ENCODE measurements at places on chromosomes 6 and 20.
A peak's percentile ranks its signal among the peaks of the same experiment; 100 is the strongest.

- DNase-seq: no peak
These were observed 79.4 kb upstream of the SLC4A11 start for GRCh38 chr20:3318226-3318884.

GRCh38 chr6:144266091-144266649 is 19.0 kb upstream of the UTRN start:
- DNase-seq: peak; percentile 71

- peak; percentile 44 for DNase-seq
These were observed 102.4 kb upstream of the HIVEP1 start for GRCh38 chr6:11909696-11910132.

DNA sequence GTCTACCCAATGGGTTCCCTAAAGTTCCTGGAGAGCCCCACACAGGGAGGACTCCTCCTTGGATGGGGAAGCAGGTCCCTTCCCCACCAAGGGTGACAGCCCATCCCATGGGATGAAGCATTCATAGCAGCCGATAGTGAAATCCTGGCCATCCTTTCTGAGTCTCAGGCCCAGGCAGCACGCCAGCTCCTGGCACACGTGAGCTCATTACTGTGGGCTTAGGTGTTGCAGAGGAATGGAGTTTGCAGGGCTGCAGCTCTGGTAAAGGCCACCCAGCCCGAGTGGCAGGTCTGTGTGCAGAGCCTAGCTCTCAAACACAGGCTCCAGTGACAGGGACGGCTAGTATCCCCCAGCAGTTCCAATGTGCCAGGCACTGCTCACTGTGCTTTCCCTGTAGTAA is 31.0 kb downstream of the SIRPA start:
- DNase-seq: no peak

DNA sequence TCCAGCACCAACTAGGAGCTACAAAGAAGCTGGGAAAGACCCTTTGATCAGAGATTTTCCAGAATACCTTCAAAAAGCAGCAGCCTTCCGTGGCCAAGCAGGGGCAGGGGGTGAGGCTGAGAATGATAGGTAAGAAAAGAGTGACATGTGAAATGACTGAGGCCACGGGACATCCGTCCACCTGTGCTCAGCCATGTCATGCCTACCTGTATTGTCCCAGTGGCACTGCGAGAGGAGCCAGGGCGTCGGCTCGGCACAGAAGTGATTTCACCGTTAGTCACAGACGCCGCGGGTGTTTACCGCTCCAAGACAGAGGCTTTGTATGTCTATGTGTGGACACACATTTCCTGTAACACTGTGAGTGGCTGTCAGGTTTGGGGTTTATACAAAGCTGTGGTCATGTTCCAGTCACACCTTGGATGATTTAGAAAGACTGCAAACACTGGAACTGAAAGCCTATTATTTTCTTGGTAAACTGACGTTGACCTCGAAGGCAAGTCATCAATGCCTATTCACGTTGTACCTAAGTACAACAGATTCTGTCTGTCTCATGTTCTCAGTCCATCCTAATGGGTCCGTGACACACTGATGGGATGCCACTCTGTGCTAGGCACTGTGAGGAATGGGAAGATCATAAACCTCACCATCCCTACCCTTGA is 32.1 kb upstream of the JAG1 start:
- no peak for DNase-seq

DNA sequence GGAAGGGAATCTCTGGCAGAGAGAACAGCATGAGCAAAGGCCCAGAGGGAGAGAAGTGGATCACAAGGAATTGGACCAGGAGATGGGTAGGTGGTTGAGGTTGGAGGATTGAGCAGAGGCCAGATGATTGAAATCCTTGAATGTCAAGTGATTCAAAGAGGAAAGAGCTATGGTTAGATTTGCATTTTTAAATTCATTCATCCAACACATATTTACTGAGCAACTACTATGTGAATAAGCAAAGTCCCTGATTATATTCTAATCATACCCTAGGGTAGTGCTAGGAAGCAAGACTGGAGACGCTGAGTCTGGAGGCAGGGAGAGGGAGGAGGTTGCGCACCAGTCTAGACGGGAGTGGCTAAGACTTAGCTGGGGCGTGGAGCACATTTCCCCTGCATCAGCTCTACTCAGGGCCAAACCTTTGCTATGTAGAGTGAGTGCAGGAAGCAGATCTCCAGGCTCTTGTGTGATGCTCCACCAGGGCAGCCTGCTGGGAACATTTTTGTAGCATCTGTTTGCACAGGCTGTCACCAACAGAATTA is 40.2 kb downstream of the EYA2 start:
- no peak for DNase-seq

GRCh38 chr6:108027594-108027993 is 46.9 kb downstream of the OSTM1 start:
- no peak for DNase-seq

GRCh38 chr6:161272635-161273273 is 1.1 kb downstream of the AGPAT4 start:
- peak; percentile 15 for DNase-seq

- no peak for DNase-seq
These were observed 84.8 kb downstream of the FOXF2 start for GRCh38 chr6:1474205-1474604.

DNA sequence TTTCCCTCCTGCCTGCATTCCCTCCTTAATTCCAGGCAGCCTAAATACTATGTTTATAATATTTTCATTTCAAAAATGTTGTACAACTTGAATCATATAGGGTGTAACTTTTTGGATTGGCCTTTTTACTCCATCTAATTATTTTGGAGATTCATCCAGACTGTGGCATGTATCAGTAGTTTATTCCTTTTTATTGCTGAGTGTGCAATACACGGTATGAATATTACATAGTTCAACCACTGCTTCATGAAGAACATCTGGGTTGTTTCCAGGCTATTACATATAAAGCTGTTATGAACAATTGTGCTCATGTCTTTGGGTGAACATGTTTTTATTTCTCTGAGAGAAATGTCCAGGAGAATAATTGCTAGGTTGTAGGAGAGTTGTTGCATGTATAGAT is 253.5 kb upstream of the SLC35B3 start:
- no peak for DNase-seq

- peak; percentile 71 for DNase-seq
These were observed 74.2 kb downstream of the CD164 start for GRCh38 chr6:109308018-109308492.

DNA sequence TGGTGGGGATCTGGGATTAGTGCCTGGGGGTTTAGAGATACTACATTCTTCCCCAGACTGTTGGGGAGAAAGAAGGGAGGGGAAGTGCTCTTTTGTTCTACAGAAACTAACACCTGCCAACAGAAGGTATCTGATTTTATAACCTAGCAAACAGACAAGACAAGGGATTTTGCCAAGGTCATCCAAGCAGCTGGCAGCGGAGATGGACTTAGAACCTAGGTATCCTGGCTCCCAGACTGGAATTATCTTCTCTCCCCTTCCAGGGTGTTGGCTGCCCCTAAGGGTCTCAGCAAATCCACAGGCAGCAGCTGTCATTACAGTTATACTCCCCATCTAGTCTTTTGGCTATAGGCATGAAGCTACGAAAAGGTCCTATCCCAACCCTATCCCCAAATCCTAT is 8.4 kb downstream of the SDC4 start:
- no peak for DNase-seq

- no peak for DNase-seq
These were observed 52.7 kb upstream of the MYB start for GRCh38 chr6:135128268-135128914.

- no peak for DNase-seq
These were observed 7.8 kb upstream of the NEU1 start for GRCh38 chr6:31870385-31870921.

DNA sequence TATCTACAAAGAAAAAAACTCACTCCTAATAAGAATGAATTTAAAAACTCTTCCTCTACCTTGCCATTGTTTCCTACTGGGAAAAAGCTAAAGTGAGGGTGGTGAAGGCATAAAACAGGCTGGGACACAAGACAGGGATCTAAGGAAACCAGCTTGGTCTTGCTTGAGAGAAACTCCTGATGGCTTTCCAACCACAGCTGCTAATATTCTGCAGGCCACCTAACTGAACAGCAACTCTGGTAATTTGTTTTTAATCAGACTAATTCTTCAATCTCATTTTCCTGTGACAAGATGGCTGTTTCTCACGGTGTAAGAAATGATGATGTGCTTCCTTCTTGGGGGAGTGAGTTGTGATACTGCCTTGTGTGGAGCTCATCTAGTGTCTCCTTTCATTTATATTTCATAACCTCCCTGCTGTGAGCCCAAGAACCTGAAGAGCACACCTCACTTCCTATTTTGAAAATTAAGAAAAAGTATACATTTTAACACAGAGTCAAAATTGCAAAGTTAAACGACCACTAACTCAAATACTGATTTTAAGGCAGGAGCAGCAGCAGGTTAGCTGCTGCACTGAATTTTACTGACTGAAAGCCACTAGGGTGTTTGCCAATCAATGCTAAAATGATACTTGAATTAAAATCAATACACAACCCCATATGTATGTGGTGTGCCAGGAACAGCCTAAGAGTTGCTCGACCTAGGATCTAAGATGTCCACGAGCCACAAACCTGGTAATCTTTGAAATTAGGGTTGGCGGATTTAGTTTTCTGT is 58.0 kb downstream of the BACH2 start:
- no peak for DNase-seq

GRCh38 chr20:48763216-48763914 is 64.4 kb downstream of the PREX1 start:
- no peak for DNase-seq

DNA sequence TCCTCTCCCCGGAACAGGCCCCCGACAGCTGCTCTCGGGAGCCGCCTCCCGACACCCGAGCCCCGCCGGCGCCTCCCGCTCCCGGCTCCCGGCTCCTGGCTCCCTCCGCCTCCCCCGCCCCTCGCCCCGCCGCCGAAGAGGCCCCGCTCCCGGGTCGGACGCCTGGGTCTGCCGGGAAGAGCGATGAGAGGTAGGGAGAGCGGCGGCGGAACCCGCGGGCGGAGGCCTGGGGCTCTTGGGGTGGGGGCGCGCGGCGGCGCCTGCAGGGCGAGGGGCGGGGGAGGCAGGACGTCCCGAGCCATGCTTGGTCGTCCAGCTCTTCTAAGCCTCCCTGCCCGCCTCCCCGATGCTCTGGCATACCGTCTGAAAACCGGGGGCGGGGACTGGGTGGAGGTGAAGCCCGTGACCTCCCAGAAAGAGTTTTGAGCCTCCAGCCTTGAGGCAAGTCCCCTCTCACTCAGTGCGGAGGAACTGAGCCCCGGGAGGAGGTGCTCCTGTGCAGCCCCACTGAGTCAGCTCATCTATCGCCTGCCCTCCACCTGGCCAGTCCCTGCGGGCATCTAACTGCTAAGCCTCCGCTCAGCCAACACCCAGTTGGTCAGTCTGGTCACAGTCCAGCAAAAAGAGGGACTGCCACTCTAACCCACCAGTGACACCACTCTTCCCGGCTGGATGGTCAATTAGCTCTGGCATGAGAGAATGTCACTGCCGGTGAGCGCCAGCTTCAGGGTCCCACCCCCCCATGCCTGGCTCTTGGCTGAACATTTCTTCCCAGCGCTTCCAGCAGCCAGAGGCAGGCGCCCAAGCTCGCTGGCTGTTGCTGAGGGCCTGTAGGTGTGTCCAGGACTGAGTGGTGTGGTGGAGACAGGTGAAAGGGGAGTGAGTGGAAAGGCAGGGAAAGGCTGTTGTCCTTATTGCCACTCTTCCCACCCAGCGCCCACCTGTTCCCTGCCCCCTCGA is 482 bp downstream of the DDR1 start:
- no peak for DNase-seq

DNA sequence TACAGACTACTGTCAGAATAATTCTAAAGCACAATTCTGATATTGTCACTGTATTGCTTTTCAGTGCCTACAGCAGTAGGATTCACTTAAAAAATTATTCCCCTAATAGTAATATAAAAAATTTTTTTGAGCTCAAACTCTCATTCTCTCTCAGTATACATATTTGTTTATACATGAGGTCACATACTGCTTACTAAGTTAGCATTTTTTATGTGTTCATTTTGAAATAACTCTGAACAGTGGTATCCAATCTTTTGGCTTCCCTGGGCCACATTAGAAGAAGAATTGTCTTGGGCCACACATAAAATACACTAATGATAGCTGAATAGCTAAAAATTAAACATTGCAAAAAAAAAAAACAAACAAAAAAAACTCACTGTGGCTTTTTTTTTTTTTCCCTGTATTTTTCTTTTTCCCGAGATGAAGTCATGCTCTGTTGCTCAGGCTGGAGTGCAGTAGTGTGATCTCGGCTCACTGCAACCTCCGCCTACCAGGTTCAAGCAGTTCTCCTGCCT is 38.6 kb downstream of the ASXL1 start:
- DNase-seq: no peak

GRCh38 chr20:6057691-6058090 is 3.8 kb upstream of the LRRN4 start:
- DNase-seq: no peak

DNA sequence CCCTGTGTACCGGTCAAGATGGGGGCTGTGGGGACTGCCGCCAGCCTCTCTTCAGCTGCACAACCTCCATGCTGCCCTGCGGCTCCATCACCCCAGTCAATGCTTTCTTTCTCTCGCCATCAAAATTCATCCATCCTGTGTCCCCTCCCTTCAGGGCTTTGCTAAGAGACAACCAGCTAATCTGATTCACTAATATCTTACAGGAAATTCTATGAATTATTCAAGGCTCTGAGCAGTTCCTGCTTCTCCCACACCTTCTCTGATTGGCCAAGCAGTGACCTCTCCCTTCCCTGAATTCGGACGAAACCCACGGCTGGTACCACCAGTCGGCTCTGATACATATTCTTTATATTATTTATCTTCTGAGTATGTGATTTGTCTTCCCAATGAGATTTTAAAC is 13.8 kb downstream of the ITPR3 start:
- no peak for DNase-seq

DNA sequence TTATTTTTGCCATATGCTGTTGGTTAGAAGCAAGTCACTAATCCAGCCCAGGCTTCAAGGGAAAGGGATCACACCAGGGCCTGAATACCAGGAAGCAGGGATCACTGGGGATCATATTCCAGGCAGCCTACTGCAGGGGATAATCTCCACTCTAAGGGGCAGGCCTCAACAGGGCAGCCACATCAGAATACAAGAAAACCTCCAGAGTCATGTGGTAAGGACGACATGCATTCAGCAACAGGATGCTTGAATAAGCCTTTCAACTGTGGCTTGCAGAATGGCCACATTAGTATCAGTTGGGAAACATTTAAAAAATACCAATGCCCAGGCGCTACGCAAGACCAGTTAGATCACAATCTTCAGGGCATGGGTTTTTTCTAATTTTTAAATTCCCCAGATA is 109.1 kb downstream of the LY86 start:
- DNase-seq: no peak

DNA sequence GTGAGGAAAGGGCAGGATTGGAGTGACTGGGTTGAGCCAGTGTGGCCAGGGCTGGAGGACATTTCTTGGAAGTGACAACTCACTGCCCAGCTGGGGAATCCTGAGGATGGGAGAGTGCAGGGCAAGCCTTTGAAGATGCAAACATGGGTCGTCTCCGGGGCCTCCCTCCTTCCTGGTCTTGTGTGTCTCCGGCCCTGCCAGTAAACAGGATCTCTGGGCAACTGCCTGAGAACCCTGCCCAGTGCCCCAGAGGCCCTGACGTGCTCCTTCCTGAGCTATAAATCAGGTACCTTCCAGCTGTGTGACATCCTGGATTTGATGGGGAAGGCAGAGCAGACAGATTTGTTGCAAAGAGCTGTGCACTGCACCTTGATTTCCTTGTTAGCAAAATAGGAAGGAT is 12.9 kb upstream of the TCF15 start:
- no peak for DNase-seq

All from GM04504 (cell line).